ENCODE measurements at places on chromosomes 7 and 10. TPM values are rescaled to one million over a fixed set of nuclear protein-coding genes. Genes with fewer than 3 reads are reported as not detected.

The C7orf25 gene
- total RNA-seq, result 6.0 TPM

The PKD2L1 gene
- total RNA-seq, result not detected

The ALOX5 gene
- total RNA-seq, result 14.2 TPM

The GLCCI1 gene
- 30.0 TPM for total RNA-seq

The C7orf57 gene
- total RNA-seq, result 0.40 TPM

The DNA2 gene
- 35.0 TPM for total RNA-seq

The ZNF438 gene
- 3.9 TPM for total RNA-seq

The CYP2C19 gene
- not detected for total RNA-seq

The ITGA8 gene
- not detected for total RNA-seq

The GLI3 gene
- 1.3 TPM for total RNA-seq

The ELMO1 gene
- 73.4 TPM for total RNA-seq

The POLR2J3 gene
- 57.2 TPM for total RNA-seq

- no peak for DNase-seq
- H3K27ac ChIP-seq, result no peak overlapping the region
- H3K4me3 ChIP-seq, result no peak overlapping the region
- no peaks in the 10 kb centered on the region for H3K36me3 ChIP-seq
Measured at GRCh38 chr10:12509016-12509793, 159.9 kb downstream of the CAMK1D start.

DNA sequence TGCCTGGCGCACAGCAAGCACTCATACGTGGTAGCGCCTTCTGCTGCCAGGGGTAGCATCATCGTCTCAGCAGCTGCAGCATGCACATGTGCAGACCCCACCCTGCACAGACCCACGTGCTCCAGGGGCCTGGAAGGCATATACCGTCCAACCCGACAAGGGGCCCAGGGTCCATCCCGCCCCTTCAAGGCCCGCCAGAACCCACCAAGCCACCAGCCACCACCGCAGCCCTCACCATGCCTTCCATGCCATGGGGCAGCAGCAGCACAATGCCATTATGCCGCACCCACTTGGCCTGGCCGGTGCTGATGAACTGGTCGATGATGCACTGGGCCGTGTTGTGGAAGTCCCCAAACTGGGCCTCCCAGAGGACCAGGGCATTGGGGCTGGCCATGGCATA is 22.7 kb downstream of the OGDHL start:
- no peaks in the 10 kb centered on the region for H3K4me1 ChIP-seq
- H3K4me3 ChIP-seq, result no peak overlapping the region
- no peak overlapping the region for H3K27ac ChIP-seq
- H3K27me3 ChIP-seq, result no peaks in the 10 kb centered on the region
- DNase-seq, result no peak

DNA sequence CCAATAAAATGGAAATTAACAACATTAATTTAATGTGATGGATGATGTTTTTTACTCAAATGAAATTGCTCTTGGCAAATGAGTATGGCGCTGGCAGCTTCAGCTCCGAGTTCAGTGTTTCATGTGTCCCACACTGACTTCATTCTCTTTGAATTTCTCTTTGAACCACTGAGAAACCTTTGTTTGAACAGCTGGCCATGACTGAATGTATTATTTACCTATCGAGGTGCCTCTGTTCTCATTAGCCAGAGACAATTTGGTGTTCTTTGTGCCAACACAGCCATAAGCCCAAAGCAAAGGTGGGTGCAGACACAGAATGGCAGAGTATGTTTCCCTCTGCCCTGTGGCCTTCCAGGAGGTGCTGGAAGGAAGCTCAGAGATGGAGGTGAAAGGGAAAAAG is 42.1 kb downstream of the TMEM178B start:
- no peak for DNase-seq
- no peaks in the 10 kb centered on the region for H3K36me3 ChIP-seq
- H3K27ac ChIP-seq, result no peak overlapping the region
- peaks cover 5% of the 10 kb centered on the region for H3K27me3 ChIP-seq
- no peaks in the 10 kb centered on the region for H3K4me1 ChIP-seq
- H3K4me3 ChIP-seq, result no peak overlapping the region

- no peak for DNase-seq
- H3K27me3 ChIP-seq, result no peaks in the 10 kb centered on the region
- H3K36me3 ChIP-seq, result no peaks in the 10 kb centered on the region
- H3K4me1 ChIP-seq, result no peaks in the 10 kb centered on the region
Measured at GRCh38 chr7:68476966-68477365, 1121.3 kb upstream of the AUTS2 start.

DNA sequence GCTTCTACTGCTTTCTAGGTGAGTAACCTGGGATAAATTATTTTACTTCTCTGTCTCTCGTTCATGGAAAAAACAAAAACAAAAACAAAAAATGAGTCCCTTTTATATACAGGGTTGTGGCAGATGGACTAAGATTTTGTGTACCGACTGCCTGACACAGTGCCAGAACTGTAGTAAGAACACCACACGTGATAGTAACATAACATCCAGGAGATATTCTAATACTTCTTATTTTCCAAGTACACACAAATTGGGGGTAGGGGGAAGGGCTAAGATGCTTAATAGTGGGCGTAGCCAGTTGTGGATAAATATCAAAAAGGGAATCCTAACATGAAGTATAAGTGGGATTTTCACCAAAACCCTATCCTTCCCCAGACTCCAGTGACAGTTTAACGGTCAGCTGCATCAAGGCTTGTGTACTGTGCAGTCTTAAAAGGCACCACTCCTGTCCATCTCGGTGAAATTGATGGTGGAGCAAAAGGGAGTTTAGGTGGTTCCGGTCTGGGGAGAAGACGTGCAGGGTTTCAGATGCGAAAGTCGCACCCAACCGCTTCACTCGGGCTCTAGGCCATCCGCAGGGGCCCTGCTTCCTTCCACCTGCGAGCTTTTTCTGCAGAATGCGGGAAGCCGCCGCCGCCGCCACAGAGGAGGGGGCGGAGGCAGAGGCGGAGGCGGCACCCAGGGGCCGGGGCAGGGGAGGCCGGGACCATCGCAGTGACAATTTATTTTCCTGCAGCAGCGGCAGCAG is at the start of gene STAMBPL1:
Gene STAMBPL1 (plus strand): TSS at position 712 of the 748 bp plus-strand sequence. CDS start 21,464 bp downstream, outside the sequence.
- peaks cover 44% of the 10 kb centered on the region for H3K36me3 ChIP-seq
- DNase-seq, result peak; percentile 91
- H3K27me3 ChIP-seq, result peaks cover 2% of the 10 kb centered on the region

- H3K27me3 ChIP-seq, result peaks cover 21% of the 10 kb centered on the region
- no peaks in the 10 kb centered on the region for H3K36me3 ChIP-seq
- H3K4me3 ChIP-seq, result no peak overlapping the region
- H3K27ac ChIP-seq, result no peak overlapping the region
- H3K4me1 ChIP-seq, result no peaks in the 10 kb centered on the region
- DNase-seq, result no peak
Measured at GRCh38 chr7:16967300-16967811, 85.6 kb upstream of the AGR3 start.

- no peaks in the 10 kb centered on the region for H3K4me1 ChIP-seq
- no peak for DNase-seq
- no peak overlapping the region for H3K27ac ChIP-seq
- H3K4me3 ChIP-seq, result no peak overlapping the region
- no peaks in the 10 kb centered on the region for H3K36me3 ChIP-seq
Measured at GRCh38 chr10:77457721-77458120, 179.9 kb downstream of the KCNMA1 start.

DNA sequence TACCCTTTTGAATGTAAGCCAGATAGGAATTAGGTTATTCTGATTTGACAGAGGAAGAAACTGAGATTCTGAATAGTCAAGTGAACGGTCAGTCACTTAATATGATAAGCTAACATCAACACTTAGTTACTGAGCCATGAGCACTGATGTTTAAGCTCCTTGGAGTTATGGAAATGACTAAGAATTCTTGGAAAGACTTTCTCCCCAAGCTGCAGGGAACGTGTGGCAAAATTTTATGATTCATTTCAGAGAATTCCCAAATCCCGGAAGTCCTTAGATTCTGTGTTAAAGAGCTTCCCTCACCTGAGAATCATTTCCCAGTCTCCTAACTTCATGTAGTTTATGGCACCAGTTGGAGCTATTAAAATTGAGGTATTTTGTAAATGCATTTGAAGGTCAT is 330.9 kb downstream of the XPNPEP1 start:
- no peaks in the 10 kb centered on the region for H3K27me3 ChIP-seq
- no peak for DNase-seq
- no peaks in the 10 kb centered on the region for H3K4me1 ChIP-seq
- H3K4me3 ChIP-seq, result no peak overlapping the region
- no peaks in the 10 kb centered on the region for H3K36me3 ChIP-seq

- peak overlapping the region; percentile 94 for H3K4me3 ChIP-seq
- DNase-seq, result no peak
- peaks cover 13% of the 10 kb centered on the region for H3K4me1 ChIP-seq
- no peaks in the 10 kb centered on the region for H3K27me3 ChIP-seq
- H3K27ac ChIP-seq, result peak overlapping the region; percentile 91
Measured at GRCh38 chr7:102396710-102397019, 502 bp downstream of the PRKRIP1 start.

DNA sequence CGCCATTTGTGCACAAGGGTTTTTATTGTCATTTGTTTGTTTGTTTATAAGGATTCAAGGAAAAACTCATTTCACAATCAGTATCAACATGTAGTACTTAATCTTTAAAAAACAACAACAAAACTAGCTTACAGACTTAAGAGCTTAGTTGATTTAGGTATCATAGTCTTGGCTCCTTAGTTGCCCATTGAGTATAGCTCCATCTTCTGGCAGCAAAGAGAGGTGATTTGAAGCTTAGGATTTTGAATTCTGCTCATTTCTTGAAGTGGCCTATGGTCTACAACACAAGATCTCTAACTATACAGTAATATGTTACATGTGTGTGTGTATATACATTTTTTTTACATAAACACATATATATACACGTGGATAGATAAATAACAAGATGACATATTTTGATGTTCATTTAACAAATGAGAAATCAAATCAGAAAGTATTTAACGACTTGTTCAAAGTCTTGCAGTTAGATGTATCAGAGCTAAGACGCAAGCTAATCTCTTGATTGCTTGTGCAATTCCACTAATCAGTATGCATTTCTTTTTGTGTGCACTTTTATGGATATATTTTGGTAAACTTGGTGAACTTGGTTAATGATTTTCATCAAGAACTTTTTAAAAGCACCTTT is 307.3 kb downstream of the CAMK1D start:
- H3K27me3 ChIP-seq, result no peaks in the 10 kb centered on the region
- no peak overlapping the region for H3K4me3 ChIP-seq
- no peak overlapping the region for H3K27ac ChIP-seq
- H3K36me3 ChIP-seq, result no peaks in the 10 kb centered on the region
- no peak for DNase-seq
- peaks cover 9% of the 10 kb centered on the region for H3K4me1 ChIP-seq

DNA sequence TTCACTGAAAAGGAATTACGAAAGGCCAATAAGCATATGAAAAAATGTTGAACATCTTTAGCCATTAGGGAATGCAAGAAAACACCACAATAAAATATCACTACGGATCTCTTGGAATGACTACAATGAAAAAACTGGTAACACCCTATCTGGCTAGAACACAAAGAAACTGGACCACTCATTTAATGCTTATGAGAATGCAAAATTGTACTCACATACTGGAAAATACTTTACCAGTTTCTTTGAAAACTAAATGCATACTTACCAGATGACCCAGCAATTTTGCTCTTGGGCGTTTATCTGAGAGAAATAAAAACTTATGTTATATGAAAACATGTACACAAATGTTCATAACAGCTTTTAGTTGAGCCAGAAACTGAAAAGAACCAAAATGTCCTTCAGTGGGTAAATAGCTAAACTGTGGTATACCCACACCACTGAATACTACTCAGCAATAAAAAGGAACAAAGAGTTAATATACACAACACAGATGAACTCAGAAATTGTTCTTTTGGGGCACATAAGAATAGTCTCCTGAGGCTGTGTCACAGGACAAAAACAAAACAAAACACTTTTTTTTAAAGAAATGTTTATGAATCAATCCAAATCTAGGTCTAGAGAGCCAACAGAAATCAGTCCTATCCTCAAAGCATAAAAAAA is 23.5 kb downstream of the CNOT4 start:
- H3K27me3 ChIP-seq, result no peaks in the 10 kb centered on the region
- H3K4me3 ChIP-seq, result no peak overlapping the region
- DNase-seq, result no peak
- peaks cover 15% of the 10 kb centered on the region for H3K36me3 ChIP-seq
- H3K27ac ChIP-seq, result no peak overlapping the region
- peaks cover 5% of the 10 kb centered on the region for H3K4me1 ChIP-seq

DNA sequence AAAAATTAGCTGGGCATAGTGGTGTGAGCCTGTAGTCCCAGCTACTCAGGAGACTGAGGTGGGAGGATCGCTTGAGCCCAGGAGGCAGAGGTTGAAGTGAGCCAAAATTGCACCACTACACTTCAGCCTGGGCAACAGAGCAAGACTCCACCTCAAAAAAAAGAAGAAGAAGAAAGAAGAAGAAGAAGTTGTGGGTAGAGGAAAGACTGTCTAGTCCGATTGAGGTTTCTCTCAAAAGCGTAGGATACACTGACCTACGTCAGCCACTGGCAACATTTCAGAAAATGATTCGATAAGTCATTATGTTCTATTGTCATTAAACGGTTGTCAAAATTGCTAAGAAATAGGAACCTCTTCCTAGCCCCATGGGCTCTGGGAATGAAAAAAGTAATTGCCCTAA is 22.3 kb upstream of the RHBDD2 start:
- peaks cover 9% of the 10 kb centered on the region for H3K27me3 ChIP-seq
- no peak for DNase-seq
- peaks cover 7% of the 10 kb centered on the region for H3K4me1 ChIP-seq
- no peak overlapping the region for H3K27ac ChIP-seq

DNA sequence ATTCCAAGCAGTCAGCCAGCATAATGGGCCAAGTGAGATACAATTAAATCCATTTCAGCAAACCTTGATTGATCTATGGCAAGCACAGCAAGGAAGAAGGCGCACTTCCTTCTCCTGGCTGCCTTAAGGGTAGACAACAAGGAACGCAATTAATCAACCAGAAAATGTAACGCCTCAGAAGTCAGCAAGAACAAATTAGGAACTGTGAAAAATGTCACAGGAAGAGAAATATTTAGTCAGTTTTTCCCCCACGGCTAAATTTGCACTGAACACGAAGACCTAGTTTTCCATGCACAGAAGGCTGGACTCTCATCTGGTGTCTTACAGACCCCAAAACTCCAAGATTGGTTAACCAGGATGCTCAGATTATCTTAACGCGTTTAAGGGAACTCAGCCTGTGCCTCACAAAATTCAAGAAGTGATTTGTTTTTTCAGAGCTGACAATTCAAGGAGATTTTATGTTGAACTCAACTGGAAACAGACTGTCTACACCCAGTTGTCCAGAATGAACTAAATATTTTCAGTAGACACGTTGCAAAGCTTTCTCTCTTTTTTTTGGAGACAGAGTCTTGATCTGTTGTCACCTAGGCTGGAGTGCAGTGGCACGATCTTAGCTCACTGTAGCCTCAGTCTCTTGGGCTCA is 14.2 kb downstream of the SNX8 start:
- H3K36me3 ChIP-seq, result peaks cover 4% of the 10 kb centered on the region
- peaks cover 6% of the 10 kb centered on the region for H3K4me1 ChIP-seq
- H3K27me3 ChIP-seq, result no peaks in the 10 kb centered on the region
- no peak overlapping the region for H3K4me3 ChIP-seq
- no peak for DNase-seq

GRCh38 chr10:109912335-109913281 is 10.7 kb downstream of the XPNPEP1 start:
- H3K4me1 ChIP-seq, result peaks cover 65% of the 10 kb centered on the region
- DNase-seq, result no peak
- H3K27me3 ChIP-seq, result no peaks in the 10 kb centered on the region
- H3K4me3 ChIP-seq, result peak overlapping the region; percentile 49
- H3K27ac ChIP-seq, result peak overlapping the region; percentile 89
- H3K36me3 ChIP-seq, result peaks cover 63% of the 10 kb centered on the region

Measured in activated naive CD8-positive, alpha-beta T cell treated with anti-CD3 and anti-CD28 coated beads, Interleukin-2, amount 10 ng/mL, durations not matched to agents 7 days and 5 days (primary cell).